ELF-1 (cell line): ENCODE measurements at places on chromosomes 11 and 22.

DNA sequence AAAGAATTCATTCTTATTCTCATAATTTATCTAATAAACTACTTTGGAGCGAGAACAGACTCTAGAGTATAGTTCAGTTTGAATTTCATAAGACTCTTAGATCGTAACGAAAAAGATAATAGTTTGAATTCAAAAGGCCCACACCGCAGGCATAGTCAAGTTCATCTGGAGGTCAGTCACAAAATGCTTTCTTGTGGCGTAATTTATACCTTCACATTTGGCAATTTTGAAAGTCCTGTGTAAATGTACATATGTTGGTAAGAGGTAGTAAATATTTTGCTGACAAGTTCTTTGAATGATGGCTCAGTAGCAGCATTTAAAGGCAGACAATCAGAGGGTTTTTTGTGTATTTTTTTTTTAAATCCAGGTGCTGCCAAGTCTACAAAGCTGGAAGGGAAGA lies 88.1 kb downstream of the TEAD1 start:
- no peak for DNase-seq

GRCh38 chr11:82909015-82909640 lies 7.6 kb downstream of the DDIAS start:
- peak; percentile 37 for DNase-seq

DNA sequence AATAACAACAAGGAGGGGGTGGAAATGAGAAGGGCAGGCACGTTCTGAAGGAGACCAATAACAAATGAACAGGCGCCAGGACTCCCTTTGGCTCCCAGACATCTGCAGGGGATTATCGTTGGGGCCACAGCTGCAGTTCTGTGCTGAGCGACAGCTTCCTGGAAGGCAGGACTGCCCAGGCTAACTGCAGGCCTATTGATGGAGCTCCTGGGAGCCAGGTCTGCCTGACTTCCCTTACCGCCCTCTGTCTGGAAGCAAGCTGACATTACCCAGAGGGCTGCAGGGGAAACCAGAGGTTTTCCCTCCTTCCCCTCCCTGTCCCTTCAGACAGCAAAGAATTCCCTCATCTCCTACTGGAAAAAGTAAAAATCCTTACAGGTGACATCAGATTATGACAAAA lies 5.0 kb downstream of the DRD2 start:
- peak; percentile 36 for DNase-seq

GRCh38 chr22:41445129-41446056 lies 1.2 kb downstream of the TOB2 start:
- peak; percentile 67 for DNase-seq

GRCh38 chr11:44570411-44571155 lies 5.1 kb downstream of the CD82 start:
- no peak for DNase-seq

GRCh38 chr11:43986881-43987280 lies 44.4 kb downstream of the C11orf96 start:
- DNase-seq, result no peak

- no peak for DNase-seq
These were observed 28.2 kb upstream of the E2F8 start for GRCh38 chr11:19268909-19269308.

- DNase-seq, result no peak
These were observed 110.6 kb downstream of the TP53I11 start for GRCh38 chr11:44840085-44840478.

- peak; percentile 20 for DNase-seq
These were observed 129.1 kb downstream of the DCDC1 start for GRCh38 chr11:31240340-31240904.

- peak; percentile 10 for DNase-seq
These were observed 66.3 kb downstream of the PAK1 start for GRCh38 chr11:77407613-77408012.
